ENCODE measurements at places on chromosomes 5 and 9.

- DNase-seq, result no peak
Measured at GRCh38 chr5:110751902-110752762, 13.3 kb downstream of the SLC25A46 start.

- DNase-seq, result no peak
Measured at GRCh38 chr5:132279801-132280200, 14.4 kb upstream of the SLC22A4 start.

DNA sequence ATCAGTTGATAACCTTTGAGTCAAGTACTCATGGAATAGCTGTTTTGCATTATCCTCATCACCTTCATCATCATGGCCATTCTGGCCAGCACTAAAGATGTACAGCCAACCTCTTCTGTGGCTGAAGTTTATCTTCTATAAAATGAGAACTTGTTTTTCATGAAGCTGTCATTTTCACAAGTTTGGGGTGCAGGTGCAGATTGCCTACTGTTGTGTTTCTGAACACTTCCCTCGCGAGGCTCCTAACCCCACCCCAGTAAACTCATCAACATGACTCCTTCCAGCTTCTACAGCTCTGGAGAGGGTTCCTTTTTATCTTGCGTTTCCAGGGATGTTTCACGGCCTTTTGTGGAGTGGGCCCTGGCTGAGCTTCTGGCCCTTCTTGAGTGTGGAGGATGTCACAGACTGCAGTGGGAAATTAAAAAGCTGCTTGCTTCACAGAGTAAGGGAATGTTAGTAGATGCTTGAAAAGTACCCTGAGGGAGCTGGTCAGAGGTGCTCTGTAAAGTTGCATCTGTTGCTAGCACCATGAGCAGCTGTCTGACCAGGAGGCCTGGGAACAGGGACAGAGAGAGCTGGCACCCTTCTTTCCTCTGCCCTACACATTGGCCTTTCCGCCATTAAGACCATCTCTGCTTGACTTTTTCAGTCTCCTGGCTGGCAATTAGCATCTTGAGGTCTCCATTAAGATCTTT lies 24.9 kb downstream of the SYK start:
- DNase-seq, result no peak

GRCh38 chr9:98064623-98065392 lies 8.3 kb downstream of the NANS start:
- no peak for DNase-seq

DNA sequence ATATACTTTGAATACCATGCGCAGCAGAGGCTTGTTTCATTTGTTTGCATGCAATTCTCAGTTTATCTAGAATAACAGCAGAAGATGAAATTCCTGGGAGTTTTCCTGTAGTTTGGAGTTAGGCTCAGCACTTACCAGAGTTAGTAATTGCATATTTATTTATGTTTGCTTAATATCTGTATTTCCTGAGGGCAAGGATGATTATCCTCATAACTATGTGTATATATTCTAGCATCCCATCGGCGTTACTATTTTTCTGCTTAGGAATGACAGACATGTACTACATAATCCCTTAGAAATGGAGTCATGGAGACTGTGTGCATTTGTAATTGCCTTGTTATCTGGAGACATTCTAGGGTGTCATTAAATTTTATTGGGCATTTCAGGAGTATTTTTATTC lies 1184.8 kb downstream of the DTWD2 start:
- DNase-seq, result no peak

GRCh38 chr5:69011910-69012309 lies 81.9 kb upstream of the SLC30A5 start:
- no peak for DNase-seq

DNA sequence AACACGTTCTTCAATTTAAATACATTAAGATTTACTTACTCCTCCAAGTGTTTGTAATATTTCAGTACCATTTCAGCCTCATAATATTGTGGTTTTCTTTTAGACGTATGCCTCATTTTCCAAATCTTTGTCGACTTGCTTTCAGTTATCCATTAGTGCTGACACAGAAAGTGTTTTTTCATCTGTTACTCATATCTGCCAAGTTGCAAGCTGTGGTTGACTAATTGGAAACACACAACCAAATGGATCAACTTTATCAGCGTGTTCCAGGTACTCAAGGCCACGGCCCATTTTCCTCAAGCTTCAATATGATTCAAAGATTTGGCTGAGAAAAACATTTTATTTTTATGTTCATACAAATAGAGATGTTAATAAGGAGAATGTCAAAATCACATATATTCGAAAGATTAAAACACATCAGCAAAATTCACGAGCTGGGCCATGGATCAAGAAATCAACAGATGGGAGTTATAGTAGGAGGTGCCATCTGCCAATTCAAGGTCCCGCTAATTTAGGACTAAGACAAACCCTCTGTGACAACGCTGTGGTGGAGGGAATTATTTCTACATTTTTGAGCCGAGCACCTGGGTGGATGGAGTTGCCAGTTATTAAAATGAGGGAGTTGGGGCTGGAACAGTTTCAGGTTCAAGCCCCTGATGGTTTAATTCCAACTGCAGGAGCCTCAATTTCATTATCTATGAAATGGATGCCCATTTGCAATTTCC lies 27.2 kb upstream of the CCNJL start:
- DNase-seq, result no peak

GRCh38 chr5:124604419-124604818 lies 142.0 kb downstream of the ZNF608 start:
- no peak for DNase-seq

- DNase-seq, result no peak
Measured at GRCh38 chr9:132978451-132979131, at the start of gene GFI1B. Gene GFI1B (plus strand): TSS chr9:132978694. CDS start chr9:132986679, 7,985 bp downstream.

DNA sequence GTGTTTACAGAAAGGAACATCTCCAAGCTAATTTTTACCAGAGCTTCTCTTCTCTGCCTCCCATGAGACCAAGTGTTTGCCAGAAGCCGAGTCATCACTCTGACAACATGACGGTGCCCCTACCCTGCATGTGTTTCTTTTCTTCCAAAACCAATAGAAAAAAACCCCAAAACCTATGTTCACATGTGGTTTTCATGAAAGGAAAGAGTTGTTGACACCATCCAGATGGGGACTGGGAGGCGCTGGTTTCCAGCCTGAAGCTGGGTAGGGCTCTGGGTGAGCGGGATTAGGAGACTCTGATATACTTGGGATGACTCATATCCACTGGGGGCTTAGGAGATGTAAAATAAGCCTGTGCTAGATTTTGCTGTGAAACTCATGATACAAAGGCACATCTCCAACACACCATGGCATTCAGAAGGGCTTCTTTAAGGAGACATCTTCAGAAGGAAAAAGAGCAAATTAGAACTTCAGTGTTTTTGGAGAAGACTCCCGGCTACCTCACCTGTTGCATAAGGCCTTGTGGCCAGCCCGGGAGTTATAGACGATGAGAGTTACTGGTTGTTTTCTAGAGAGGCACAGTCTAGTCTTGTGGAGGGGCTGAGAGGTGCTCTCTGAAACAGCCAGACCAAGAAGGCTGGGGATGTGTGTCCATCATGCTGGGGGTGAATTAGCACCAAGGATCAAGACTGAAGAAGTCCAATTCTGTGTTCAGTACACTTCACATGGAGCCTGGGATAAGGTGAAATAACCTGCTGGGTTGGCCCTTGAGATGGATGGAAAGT lies 108.9 kb upstream of the LHFPL2 start:
- no peak for DNase-seq

Data from NCI-H1417 treated with DMSO at 0.1 percent for 48 hours (cell line).